ENCODE measurements at places on chromosomes 6 and 20.

DNA sequence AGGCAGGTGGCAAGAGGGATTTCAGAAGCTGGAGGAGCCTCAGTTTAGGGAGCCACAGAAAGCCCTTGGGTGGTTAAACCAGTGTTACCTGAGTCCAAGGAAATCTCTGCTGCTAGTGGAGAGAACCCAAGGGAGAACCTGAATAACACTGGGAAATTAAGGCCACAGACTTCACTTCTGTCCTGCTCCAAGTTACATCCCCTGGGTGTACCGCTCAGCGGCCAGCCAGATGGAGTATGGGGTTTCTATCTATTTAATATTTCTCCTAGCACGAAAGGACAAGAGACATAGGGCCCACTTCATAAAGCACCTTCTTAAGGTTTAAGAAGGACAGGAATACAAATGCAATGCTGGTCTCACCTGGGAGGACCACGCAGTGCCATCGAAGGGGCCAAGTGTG, 5.8 kb upstream of the CNKSR3 start:
- no peak for DNase-seq

DNA sequence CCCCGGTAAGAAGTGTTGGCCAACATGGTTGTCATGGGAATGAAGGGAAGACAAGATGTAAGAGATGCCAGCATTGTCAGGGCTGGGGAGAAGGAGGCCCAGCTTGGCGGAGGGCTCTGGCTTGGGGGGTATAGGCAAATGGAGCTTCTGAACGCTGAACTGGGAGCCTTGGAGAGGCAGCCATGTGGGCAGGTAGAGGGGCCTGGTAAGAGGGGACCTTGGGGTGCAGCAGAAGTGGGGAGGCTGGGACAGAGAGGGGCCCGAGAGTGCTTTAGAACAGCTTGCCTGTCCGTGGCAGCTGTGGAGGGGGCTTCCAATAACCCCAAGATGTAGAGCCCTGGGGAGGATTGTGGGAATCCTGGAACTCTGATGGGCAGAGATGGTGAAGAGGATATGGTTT, 3.0 kb downstream of the SLC22A1 start:
- no peak for DNase-seq

DNA sequence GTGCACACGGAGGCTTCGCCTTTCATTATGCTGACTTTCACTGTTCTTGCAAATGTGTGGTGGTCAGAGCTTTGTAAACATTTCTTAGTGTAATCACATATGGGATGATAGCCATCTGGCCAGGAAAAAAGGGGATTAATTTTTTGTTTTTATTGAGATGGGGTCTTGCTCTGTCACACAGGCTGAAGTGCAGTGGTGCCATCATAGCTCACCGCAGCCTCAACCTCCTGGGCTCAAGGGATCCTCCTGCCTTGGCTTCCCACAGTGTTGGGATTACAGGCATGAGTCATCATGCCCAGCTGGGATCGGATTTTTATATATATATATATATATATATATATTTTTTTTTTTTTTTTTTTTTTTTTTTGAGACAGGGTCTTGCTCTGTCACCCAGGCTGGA, 11.0 kb upstream of the TIAM2 start:
- DNase-seq = no peak

DNA sequence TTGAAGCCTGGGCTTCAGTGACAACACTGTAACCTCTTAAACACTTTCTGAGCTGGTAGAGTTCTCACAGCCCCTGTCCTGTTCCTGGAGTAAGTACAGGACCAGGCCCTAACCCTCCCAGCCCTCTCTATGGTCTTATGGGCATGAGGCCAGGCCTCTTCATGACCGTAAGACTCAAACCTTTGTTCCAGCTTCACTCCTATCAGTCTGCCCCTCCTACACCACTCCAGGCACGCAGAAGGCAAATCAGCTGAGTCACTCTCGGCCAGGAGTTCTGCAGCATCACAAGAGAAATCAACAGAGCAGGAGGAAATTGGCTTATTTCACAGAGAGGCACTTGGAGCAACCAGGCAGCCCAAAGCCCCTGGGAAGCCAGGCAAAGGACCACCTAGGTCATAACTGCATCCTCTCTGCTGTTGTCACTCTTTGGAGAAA, 25.3 kb upstream of the CHD6 start:
- no peak for DNase-seq

GRCh38 chr6:36000451-36000850, 24.0 kb downstream of the SLC26A8 start:
- no peak for DNase-seq

GRCh38 chr6:137708481-137708880, 158.6 kb upstream of the TNFAIP3 start:
- DNase-seq = no peak

DNA sequence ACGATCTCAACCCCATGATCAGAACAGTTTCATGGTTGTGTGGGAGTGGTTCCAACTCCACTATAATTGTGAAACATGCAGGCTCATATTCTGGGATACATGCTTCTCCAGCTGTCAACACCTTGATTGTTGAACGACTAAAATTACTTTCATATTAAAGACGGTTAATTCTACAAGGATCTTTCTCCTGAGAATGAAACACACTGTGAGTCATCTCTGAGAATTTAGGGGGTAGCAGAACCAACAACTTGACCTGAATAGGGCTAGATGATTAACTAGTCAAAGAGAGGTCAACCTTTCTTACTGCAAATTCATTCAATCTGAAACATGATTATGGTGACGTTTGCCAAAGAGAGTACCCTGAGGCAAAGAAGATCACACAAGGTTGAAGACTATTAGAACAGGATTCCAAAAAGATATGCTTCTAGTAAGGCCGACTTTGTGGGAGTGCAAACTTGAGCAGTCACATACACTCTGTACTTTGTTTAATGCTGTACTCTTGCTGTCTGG, 175.2 kb upstream of the CITED2 start:
- DNase-seq = no peak

DNA sequence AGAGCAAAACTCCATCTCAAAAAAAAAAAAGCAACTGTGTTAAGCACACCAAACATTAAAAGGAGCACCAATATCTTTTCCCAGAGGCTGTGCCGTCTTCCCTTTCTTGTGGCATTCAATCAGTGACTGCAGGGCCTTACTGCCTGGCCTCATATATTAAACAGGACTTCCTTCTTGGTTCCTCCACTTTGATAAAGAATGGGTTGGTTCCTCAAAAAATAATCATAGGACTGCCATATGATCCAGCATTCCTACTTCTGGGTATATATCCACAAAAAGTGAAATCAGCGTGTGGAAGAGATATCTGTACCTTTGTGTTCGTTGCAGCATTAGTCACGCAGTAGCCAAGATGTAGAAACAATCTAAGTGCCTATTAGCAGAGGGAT, 40.3 kb upstream of the GFOD1 start:
- no peak for DNase-seq

DNA sequence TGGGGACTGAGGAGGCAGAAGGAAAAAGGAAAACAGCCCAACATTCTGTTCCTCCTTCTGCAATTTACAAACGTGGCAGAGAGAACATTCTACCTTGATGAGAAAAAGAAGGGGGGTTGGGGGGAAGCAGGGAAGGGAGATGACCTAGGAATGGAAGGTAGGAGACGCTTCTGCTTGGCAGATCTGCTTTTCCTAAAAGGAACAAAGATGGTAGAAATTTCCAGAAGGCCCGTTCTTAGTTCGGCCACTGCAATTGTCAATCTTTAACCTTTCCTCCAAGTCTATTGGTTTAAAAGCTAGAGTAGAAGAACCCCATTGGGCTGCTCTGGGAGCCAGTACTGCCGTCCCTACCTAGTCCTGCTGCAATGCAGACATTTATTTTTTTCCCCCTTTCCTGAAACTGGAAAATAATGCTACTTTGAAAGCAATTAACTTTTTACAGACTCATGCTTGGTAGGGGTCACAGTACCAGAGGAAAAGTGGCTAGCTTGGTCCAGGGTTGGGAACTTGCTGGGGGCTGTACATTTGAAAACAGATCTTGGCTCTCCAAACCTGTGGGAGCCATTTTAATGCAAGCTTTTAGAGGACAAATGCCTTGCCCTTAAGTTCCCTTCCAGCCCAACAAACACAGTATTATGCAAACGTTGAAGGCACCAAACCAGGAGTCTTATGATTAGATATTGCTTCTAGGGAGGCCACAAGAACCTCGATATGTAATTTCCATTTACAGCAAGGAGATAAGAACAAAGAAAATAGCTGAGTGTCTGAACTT, 2.6 kb downstream of the ZMYND8 start:
- no peak for DNase-seq

DNA sequence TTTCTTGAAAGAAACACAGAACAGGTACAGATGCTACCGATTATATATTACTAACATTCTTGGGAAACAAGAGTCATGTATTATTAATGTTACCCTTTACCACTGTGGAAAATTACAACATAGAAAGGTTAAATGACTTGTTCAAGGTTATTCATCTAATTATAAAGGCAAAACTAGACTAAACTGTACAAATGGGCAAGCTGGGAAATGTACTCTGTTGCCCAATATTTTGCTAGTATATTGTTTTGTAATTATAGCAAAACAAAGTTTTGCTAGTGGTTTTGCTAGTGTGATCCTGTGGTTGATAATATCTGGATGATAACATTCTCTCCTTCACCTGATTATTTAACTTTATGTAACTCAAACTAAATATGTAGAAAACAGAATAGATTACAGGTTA, 96.5 kb downstream of the TINAG start:
- DNase-seq = no peak

- no peak for DNase-seq
Measured at GRCh38 chr6:27043244-27043643, 204.3 kb upstream of the PRSS16 start.

GRCh38 chr6:121399966-121400365, 35.5 kb upstream of the GJA1 start:
- no peak for DNase-seq

GRCh38 chr20:33827634-33828325, 16.6 kb downstream of the CHMP4B start:
- DNase-seq = no peak

GRCh38 chr6:168054765-168055560, 24.0 kb downstream of the FRMD1 start:
- no peak for DNase-seq

- DNase-seq = no peak
Measured at GRCh38 chr6:16683641-16684194, 77.5 kb downstream of the ATXN1 start.

DNA sequence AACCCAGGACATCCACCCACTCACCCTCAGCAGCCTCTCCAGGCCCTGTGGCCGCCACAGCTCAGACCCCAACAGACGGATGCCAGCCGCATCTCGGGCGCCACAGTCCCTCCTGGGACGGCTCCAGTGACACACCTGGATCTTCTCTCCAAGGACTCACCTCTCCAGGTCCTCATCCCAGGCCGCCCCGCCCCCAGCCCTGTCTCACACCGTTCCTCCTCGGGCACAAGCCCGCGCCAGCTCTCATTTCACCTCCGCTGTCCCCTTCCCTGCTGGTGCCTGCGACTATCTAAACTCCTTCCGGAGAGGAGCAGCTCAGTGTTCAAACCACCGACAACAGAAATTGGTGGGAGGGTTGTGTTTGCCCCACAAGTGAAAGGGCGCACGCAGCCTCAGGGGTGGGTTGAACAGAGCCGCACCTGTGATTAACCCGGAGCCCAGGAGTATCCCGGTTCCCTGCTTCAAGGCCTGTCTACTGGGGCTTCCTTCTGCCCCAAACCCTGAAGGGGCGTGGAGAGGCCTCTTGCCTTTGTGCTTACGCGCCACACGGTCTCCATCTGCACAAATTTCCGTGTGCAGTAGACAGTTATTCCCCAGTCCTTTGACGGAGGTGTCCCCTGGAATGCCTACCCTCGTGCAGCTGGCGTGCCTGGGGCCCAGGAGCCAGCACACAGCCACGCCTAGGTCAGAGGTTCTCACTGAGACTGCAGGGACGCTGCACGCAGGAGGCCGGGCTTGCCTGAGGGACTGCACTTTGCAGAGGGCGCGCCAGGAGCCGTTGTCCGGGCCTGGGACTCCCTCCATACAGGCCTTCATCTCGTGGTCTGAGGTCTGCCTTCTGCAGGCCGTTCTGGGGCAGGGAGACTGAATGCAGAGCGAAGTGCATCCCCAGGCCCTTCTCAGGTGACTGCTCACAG, 232.7 kb downstream of the DLL1 start:
- no peak for DNase-seq

- DNase-seq = no peak
Measured at GRCh38 chr6:1610497-1611321, 994 bp downstream of the FOXC1 start.

DNA sequence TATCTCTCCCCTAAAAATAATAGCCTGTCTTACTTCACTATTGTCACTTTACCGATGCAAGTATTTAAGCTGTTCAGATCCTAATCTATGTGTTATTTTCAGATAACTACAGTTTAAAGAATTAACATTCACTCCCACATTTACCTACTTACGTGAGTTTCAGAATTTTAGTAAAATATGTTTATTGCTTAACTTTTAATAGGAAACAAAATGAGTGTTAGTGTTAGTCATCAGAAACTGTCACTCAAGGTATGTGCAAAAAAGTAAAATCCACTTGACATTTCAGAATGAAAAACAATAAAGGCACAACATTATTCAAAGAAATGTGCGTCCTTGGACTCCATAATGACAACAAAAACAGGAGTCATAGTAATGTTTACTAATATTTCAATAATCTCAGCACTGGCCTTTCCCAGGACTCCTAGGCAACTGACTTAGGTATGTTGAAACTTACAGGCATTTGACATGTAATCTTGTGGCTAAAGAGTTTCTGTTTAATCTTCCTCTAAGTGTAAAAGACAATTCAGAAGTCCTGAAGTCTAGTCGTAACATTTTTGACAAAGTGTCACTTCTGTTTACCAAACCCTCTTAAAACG, 4.5 kb downstream of the ATXN1 start:
- no peak for DNase-seq

GRCh38 chr20:10540636-10541493, 105.8 kb downstream of the SLX4IP start:
- no peak for DNase-seq

DNA sequence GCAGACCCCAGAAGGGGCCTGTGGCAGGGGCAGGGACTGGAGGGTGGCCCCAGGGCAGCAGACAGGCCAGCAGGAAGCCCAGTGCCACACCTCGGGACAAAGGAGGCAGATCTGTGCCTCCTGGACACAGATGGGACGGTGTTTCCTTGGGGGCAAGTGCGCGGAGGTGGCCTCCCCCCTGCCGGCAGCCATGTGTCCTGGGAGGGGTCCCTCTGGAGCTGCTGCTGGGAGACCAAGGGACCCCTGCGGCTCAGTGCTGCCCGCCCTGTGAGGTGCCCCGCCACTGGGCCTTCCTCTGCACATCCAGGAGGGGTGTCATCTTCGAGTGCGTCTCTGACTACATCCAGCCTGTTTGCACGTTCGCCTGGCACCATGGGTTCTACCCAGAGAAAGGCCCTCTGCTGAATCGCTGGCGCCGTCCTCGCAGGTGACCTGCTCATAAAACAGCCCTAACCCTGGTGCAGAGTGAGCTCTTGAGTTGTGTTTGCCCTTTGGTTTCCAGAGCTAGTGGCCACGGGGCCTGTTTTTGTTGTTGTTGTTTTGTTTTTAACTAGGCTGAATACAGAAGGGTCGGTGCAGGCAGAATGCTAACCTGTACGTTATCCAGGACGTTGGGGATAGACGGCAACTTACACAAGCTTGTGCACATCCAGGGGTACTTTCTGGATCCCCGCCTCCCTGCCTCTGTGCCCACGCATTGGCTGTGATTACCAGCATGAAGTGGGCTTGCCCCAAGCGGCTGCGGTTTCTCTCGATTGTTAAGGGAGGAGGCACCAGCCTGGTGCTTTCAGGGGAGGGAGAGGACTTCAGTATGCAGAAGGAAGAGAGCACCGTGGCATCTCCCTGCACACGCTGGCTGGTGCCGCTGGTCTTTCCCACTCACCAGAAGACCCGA, 1.3 kb upstream of the KCNQ2 start:
- no peak for DNase-seq
